ENCODE measurements at places on chromosomes 13 and 19.

DNA sequence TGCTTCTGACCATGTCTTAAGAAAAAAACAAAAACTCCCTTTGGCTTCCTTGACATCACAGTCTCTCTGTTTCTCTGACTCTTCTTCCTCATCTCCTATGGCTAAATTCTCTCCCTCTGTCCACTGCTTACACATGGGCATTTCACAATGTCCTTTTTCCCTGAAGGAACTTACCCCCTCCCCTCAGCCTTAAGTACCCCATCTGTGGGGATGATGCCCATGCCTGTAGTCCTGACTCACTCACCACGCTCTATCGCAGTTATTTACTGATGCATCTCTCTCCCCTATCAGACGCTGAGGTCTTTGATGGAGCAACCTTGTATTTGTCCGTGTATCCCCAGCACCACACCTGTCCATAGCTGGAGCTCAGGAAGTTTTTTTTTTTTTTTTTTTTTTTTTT, 32.4 kb downstream of the ACTN4 start:
- H3K27ac ChIP-seq, result peak overlapping the region; percentile 71
- H3K27me3 ChIP-seq, result no peaks in the 10 kb centered on the region
- no peak overlapping the region for H3K4me3 ChIP-seq
- H3K4me1 ChIP-seq, result peaks cover 66% of the 10 kb centered on the region

GRCh38 chr13:23804166-23804565, 85.0 kb downstream of the MIPEP start:
- no peaks in the 10 kb centered on the region for H3K4me1 ChIP-seq
- H3K27ac ChIP-seq, result no peak overlapping the region
- no peak overlapping the region for H3K4me3 ChIP-seq
- H3K36me3 ChIP-seq, result no peaks in the 10 kb centered on the region

DNA sequence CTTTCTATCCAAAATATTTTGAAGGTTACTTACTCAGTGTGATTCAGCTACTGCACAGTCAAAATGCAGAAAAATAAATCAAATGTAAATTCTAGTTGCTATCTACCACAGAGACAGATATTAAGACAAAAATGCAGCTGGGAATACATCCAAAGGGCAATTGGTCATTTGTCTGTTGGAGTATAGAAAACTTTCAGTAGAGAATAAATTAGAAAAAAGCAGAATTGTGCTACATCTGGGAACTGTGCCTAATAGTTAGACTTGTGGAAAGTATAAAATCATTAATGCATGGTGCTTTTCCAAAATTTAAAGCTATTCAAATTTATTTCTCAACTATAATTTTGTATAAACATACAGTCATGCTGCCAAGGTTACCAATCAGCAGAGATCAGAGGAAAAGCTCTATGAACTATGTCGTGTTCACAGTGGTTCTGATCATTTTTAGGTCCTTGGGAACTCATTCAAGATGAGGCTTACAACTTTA, 1635.8 kb downstream of the PCDH9 start:
- H3K4me1 ChIP-seq, result no peaks in the 10 kb centered on the region
- no peak overlapping the region for H3K4me3 ChIP-seq
- H3K36me3 ChIP-seq, result no peaks in the 10 kb centered on the region
- H3K27me3 ChIP-seq, result no peaks in the 10 kb centered on the region
- H3K27ac ChIP-seq, result no peak overlapping the region

DNA sequence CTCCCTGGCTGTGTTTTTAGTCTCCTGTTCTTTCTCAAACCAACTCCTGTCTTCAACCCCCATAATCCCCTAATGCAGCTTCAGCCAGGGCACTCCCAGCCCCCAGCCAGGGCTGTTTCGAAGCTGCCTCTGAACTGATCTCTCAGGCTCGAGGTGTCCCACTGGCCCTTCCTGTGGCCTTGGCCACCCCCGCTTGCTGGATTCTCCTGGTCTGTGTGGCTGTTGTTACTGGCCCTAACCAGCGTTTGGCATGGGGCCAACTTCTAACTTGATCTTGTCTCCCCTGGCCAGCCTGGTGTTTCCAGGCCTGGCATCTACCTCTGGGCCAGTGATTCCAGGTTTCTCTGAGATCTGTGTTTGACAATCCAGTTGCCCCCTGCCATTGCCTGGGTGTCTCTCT, 11.0 kb downstream of the XAB2 start:
- no peaks in the 10 kb centered on the region for H3K4me1 ChIP-seq
- peaks cover 28% of the 10 kb centered on the region for H3K36me3 ChIP-seq
- no peak overlapping the region for H3K4me3 ChIP-seq
- DNase-seq, result no peak
- H3K27ac ChIP-seq, result no peak overlapping the region
- H3K27me3 ChIP-seq, result no peaks in the 10 kb centered on the region

DNA sequence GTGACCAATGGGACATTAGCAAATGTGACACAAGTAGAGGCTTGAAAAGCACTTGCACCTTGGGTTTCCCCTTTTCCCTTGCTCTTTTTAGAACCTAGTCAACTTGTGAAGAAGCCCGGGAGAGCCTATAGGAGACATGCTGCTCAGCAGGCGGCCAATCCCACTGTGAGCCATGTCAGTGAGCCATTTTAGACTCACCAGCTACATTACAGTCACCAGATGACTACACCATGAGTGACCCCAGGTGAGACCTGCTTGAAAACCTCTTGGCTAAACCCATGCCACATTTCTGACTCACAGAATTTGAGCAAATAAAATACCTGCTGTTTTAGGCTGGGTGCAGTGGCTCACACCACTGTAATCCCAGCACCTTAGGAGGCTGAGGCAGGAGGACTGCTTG, 317.5 kb downstream of the KLF12 start:
- no peak overlapping the region for H3K4me3 ChIP-seq
- no peaks in the 10 kb centered on the region for H3K36me3 ChIP-seq
- no peak for DNase-seq
- no peaks in the 10 kb centered on the region for H3K4me1 ChIP-seq
- H3K27me3 ChIP-seq, result no peaks in the 10 kb centered on the region
- H3K27ac ChIP-seq, result no peak overlapping the region

DNA sequence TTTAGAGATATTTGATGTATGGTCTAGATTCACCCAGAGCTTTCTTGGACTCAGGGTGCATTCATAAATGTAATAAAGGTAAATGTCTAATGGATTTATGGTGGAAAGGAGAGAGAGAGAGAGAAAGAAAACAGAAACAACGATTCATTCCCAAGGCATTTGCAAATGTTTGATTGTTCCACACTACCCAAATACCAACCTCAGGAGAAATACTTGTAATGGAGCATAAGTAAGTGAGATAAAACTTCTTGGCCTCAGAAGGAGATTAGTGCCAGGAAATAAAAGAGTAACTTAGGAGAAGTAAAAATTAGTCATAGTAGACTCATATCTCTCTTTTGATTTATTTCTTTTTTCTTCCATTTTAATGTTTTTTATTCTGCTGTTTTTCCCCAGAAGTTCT, 40.6 kb upstream of the DGKH start:
- H3K27ac ChIP-seq, result no peak overlapping the region
- no peak overlapping the region for H3K4me3 ChIP-seq
- H3K36me3 ChIP-seq, result no peaks in the 10 kb centered on the region
- no peaks in the 10 kb centered on the region for H3K27me3 ChIP-seq

- H3K27ac ChIP-seq, result no peak overlapping the region
- H3K36me3 ChIP-seq, result no peaks in the 10 kb centered on the region
- H3K4me1 ChIP-seq, result no peaks in the 10 kb centered on the region
- DNase-seq, result no peak
These were observed 18.8 kb downstream of the KL start for GRCh38 chr13:33034882-33035520.

DNA sequence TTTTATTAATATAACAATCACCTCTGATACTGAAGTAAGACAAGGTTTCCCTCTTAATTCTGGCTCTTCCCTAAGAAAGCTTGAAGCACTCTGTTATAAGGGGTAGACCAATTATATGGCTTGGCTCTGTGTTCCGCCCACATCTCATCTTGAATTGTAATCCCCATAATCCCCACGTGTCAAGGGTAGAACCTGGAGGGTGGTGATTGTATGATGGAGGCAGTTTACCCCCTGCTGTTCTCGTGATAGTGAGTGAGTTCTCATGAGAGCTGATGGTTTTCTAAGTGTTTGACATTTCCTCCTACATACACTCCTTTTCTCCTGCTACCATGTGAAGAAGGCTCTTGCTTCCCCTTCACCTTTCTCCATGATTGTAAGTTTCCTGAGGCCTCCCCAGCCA, 363.8 kb upstream of the PCDH20 start:
- no peaks in the 10 kb centered on the region for H3K27me3 ChIP-seq
- no peak overlapping the region for H3K27ac ChIP-seq
- DNase-seq, result no peak
- H3K4me1 ChIP-seq, result no peaks in the 10 kb centered on the region

DNA sequence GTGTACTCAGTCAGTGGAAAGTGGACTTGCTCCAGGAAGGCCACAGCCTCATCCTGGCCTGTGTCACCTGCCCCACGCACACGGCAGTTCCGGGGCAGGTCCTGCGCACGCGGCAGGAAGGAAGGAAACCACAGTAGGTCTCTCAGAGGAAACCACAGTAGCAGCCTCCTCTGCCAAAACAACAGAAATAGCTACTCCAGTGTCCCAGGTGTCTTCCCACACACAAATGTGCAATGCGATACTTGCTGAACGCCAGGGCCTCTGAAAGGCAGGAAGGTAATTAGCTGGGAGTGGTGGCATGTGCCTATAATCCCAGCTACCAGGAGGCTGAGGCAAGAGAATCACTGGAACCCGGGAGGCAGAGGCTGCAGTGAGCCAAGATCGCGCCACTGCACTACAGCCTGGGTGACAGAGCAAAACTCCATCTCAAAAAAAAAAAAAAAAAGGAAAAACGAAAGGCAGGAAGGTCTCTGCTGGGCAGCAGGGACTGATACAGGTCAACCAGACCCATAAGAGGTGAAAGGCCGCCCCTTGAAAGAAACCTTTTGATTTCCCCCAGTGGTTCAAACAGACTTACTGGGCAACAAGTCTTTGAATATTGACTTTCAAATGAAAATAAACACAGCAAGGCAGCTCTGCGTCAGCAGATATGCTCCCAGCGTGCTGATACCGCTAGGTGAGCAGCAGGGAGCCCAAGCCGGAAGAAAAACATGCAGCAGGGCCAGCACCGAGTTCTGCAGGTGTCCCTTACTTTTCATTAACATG, 49.5 kb downstream of the CRYL1 start:
- no peak for DNase-seq
- H3K36me3 ChIP-seq, result no peaks in the 10 kb centered on the region
- H3K4me1 ChIP-seq, result no peaks in the 10 kb centered on the region
- no peak overlapping the region for H3K27ac ChIP-seq
- no peaks in the 10 kb centered on the region for H3K27me3 ChIP-seq

DNA sequence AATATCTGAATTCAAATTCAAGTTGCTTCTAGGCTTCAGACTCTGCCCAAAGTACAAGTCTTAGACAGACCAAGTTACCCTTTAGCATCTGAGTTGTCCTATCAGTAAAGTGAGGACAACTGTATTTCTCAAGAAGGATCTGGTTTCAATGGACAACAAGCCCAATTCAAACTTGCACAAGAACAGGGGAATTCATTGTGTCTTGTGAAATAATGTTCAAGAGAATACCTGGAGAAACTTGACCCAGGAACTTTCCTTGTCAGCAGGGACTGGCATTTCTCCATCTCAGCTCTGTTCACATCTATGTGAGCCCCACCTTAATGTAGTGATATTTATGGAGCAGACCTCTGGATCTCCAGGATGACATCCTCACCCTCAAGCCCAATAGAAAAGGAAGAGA, 894.9 kb upstream of the SLC10A2 start:
- peaks cover 13% of the 10 kb centered on the region for H3K4me1 ChIP-seq
- H3K36me3 ChIP-seq, result no peaks in the 10 kb centered on the region
- no peak overlapping the region for H3K4me3 ChIP-seq
- no peaks in the 10 kb centered on the region for H3K27me3 ChIP-seq

DNA sequence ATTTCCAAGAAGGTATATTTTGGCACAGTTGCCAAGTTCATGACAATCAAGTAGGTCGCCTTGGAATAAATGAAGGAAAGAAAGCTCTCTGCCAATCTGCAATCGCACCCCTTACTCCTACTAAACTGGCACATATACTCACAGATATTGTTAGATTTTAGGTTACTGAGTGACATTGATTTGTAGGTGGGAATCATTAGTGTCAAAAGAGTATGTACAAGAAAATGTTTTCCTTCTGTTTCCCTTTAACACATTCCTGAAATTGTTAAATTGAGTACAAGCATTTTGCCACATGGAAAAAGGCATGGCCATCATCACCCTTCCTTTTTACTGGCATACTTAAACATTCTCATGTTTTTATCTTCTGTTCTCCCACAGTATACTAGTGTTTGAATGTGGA, 2868.3 kb upstream of the PCDH20 start:
- H3K36me3 ChIP-seq, result no peaks in the 10 kb centered on the region
- no peak overlapping the region for H3K4me3 ChIP-seq
- H3K4me1 ChIP-seq, result no peaks in the 10 kb centered on the region
- no peaks in the 10 kb centered on the region for H3K27me3 ChIP-seq
- no peak overlapping the region for H3K27ac ChIP-seq

DNA sequence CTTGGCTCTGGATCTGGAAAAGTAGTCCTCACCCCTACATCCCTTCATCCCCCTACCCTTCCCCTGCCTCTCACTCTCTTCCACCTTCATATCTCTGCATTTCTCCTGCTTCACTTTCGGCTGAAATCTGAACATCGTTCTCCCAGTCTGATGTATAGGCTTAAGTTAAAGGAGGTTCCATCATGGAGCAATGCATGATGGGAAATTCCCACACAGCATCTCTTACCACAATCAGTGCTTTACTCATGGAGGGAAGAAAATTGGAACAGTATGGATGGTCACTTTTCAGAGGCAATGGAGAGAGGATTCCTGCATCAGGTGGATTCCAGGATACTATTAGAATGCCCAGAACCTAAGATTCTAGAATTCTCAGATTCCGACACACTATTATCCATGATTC, 6.1 kb upstream of the KLK8 start:
- no peak overlapping the region for H3K27ac ChIP-seq
- no peaks in the 10 kb centered on the region for H3K27me3 ChIP-seq
- H3K36me3 ChIP-seq, result no peaks in the 10 kb centered on the region
- no peak for DNase-seq
- H3K4me3 ChIP-seq, result no peak overlapping the region
- no peaks in the 10 kb centered on the region for H3K4me1 ChIP-seq

DNA sequence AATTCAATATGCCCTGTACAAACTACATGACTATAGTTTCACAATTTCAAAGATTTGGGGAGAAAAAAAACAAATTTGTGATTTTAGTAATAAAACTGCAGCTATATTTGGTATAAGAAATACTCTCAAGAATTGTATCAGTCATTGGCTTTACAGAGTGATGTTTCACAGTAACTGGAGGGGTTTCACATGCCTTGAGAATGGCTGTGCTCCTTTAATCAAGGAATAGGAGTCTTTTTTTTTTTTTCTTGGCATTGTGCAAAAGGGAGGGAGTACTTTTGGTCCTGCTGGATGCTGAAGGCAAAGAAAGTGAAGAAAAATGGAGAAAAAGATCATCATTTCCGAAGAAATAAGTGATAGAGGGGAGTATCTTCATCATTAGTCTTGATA, 6.8 kb downstream of the ZNF507 start:
- H3K27me3 ChIP-seq, result no peaks in the 10 kb centered on the region
- peaks cover 24% of the 10 kb centered on the region for H3K36me3 ChIP-seq
- H3K4me3 ChIP-seq, result no peak overlapping the region
- no peak overlapping the region for H3K27ac ChIP-seq
- H3K4me1 ChIP-seq, result peaks cover 21% of the 10 kb centered on the region

DNA sequence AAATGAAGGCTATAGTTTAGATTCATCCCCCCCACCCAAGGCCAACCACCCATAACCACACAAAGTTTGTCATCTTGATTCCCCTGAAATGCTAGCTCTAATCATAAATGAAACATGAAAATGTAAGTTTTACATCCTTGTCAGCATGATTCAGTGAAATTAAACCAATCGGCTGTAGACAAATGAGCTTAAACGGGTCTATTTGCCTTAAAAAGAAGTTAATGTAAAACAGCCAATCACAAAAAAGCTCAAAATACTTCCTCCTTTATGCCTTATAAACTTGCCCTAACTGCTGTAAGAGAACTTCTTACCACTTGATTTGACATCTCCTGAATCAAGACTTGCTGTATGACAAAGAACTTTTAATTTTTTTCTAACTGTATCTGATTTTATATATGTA, 34.5 kb upstream of the MRI1 start:
- H3K4me1 ChIP-seq, result peaks cover 23% of the 10 kb centered on the region
- no peak overlapping the region for H3K4me3 ChIP-seq
- no peaks in the 10 kb centered on the region for H3K27me3 ChIP-seq
- no peaks in the 10 kb centered on the region for H3K36me3 ChIP-seq
